AG09319 (cell line): ENCODE measurements at places on chromosomes 1 and 21.

DNA sequence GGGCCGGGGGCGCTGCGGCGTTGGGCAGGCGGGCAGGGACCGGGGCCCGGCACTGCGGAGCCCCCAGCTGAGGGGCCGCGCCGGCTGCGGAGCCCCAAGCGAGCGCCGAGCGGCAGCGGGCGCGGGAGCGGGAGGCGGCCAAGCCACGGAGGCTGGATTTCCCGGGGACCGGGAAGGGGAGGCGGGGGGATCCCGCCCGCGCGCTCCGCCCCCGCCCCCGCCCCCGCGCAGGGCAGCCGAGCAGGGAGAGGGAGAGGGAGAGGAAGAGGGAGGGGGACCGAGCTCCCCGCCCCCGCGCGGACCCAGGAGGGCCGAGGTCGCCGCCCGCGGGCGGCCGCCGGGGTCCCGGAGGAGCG is at the start of gene DLGAP3:
Gene DLGAP3 (minus strand): TSS at position 154 of the 356 bp plus-strand sequence. CDS start 24,267 bp downstream, outside the sequence.
- DNase-seq: no peak

DNA sequence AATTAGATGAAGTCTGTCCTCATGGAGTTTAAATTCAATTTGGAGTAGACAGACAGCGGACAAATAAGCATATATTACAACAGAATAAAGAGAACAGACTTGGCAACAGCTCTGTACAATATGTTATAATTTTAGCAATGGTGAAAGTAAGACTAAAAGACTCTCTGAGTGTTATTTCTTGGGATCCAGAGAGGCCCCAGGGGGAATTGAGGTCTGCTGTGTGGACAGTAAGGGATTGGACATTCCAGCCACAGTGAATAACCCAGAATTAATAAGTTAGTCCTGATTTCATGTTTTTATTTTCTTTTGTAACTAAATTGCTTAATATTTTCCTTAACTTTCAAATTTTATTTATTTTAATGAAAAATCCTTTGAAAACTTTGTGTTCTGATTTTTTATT is 101.7 kb downstream of the PATJ start:
- no peak for DNase-seq

GRCh38 chr1:96210054-96210453 is 511.5 kb upstream of the PTBP2 start:
- no peak for DNase-seq

DNA sequence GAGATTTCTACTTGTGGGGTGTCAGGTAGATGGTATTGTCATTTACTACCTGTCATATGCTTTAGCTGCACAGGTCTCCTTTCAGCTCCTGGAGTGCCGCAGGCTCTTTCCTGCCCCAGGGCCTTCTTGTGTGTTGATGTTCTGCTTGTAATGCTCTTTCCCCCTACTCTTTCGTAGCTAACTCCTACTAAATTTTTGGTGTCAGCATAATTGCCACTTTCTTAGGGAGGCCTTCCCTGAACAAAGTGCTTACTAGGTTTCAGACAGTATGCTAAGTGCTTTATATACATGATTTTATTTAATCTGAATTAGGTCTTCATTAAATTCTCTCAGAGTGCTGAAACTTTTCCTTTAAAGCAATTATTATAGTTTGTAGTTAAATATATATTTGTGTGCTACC is 4.8 kb upstream of the THEM4 start:
- no peak for DNase-seq

- no peak for DNase-seq
Observed at GRCh38 chr1:59856725-59857338, 42.1 kb downstream of the HOOK1 start.

DNA sequence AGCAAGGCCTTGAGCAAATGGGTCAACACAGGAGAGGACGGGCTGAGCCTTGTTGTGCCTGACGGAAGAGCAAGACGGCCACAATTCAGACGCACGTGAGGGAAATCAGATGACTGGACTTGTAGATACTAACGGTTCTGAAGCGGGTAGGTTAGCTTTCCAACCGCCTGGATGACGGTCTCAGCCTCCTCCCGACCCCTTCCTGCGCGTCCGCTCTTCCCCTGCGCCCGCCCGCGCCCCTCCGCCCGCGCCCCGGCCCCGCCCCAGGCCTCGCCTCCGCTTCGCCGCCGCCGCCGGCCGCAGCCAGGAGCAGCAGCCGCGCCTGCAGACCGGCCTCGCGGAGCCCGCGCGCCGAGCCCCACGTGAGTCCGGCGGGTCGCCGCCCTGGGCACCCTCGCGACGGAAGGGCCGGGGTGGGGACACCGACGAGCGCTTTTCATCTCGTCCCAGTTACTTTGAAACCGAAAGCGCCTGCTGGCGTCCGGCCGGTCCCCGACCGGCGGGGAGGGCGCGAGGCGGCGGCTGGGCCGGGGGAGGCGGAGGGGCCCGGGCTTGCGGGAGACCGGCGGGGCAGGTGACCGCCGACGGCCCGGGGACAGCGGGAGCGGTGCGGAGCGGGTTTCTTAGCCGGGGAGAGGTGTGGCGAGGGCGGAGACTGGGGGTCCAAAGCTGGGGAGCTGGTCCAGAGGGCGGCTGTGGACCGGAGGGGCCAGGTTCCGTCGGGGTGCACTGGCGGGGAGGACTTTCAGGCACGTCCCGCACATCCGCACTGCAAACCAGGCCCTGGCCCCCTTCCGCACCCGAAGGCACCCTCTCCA is at the start of gene TRAF5:
Gene TRAF5 (plus strand): TSS at position 306 of the 818 bp plus-strand sequence. CDS start 26,407 bp downstream, outside the sequence.
- DNase-seq: no peak

DNA sequence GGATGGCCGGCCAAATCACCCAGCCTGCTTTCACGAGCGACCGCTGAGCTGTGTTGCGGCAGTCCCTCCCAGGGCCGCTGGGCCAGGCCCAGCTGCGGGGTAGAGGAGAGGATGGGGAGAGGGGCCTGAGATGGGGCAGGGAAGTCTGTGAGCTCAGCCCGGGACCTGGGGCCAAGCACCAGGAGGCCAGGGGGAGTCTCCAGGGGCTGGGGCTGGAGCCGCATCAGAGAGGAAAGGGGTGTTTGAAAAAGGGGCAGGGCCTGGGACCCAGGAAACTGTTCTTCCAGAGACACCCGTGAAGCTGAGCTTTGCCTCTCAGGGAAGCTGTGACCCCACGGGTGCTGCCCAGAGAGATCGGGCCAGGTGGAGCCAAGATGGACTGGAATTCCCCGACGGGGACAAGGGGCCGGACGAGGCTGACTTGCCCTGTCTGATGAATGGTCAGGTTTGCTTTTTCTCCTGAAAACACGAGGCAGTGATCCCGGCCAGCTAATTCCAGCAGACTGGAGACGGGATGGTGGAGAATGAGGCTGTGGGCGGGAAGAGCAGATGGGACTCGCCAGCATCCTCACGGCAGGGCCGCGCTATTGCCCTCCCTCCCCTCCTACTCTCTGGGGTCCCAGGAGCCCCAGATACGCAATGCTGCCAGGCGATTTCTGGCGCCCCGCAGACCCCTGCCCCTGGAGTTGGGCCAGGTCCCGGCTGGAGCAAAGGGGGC is 40.3 kb upstream of the COL18A1 start:
- no peak for DNase-seq

DNA sequence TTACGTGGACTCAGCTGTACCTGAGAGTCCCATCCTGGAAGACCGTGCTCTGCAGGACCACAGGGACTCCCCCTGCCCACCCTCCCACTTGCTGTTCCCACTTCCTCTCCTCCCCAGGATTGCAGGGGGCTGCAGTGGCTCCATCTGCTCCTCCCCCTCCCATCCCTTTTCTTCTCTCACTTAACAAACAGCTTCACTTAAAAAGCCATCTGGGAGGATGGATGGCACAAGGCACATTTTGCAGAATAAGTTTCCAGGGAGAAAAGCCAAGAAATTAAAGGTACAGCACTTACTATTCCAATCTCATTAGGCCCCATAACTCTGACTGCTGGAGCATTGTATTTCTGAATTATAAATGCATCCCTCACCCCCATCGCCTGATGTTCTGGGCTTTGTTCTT is 458.7 kb downstream of the PTPRU start:
- DNase-seq: no peak

DNA sequence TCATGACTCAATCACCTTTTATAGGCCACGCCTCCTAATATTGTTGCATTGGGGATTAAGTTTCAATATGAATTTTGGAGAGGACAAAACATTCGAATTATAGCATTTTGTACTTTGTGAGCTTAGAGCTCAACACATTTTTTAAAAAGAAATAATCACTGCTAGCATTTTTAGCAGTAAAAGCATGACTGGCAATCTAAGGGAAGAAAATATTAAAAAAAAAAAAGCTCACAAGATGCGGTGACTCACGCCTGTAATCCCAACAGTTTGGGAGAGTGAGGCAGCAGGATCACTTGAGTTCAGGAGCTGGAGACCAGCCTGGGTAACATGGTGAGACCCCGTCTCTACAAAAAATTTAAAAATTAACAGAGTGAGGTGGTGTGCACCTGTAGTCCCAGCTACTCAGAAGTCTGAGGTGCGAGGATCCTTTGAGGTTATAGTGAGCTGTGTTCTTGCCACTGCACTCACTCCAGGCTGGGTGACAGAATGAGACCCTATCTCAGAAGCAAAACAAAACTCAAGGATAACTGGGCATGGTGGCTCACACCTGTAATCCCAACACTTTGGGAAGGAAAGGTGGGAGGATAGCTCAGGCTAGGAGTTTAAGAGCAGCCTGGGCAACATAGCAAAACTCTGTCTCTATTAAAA is 28.8 kb upstream of the DIPK1A start:
- DNase-seq: no peak

GRCh38 chr1:19402031-19402813 is 83.1 kb downstream of the CAPZB start:
- no peak for DNase-seq

DNA sequence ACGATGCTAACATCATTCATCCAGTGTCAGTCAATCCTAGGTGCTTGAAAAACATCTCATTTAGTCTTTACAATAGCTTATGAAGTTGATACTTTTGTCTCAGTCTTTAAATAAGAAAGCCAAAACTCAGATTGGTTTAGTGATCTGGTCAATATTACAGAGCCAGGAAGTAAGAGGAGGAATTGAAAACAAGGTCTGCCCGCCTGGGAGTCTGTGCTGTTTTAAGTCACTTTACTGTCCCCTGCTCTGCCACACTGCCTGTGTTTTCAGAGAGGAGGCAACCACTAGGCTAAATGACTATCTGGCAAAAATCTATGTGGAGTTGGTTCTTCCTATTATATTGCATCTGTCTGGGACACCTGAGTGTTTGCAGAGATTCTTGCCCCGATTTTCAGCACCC is 62.3 kb downstream of the ST6GALNAC3 start:
- no peak for DNase-seq

GRCh38 chr1:57551476-57551875 is 127.6 kb upstream of the DAB1 start:
- DNase-seq: no peak

DNA sequence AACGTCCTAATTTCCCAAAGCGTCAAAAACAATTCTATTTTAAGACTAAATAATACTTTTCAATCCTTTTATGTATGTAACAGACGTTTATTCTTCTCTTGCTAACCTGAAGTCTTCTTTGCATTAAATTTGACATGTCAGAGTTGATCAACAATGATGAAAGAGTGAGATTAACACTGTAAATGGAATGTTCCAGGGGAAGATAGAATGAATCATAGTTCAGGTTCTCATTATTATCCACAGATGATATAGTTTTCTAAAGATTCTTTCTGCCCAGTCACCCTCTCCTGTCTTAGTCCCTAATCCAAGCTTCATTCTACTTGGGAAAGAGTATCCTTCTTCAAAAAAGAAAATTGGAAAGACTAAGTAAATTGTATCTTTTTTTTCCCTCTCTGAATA is 38.9 kb downstream of the SDCCAG8 start:
- no peak for DNase-seq

DNA sequence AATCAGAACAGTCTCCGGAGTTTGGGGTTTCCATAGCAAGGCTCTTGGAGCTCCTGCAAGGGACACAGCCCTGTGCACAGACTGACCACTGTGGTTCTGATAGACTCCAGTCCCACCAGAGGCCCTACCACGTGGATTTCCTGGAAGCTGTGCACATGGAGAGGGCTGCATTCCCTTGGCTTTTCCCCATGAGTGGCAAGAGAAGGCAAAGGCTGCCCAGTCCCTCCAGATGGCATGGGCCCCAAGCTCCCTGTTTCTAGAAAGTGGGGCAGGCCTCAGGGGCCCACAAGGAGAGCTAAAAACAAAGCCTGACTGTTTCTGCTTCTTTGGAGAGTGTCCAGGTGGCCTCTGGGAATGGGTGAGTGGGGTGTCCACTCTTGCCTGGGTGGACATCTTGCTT is 87.5 kb downstream of the DDX20 start:
- DNase-seq: no peak

GRCh38 chr1:201329801-201330200 is 46.5 kb downstream of the PKP1 start:
- DNase-seq: no peak

- no peak for DNase-seq
Observed at GRCh38 chr1:159612211-159612885, 24.7 kb downstream of the APCS start.

GRCh38 chr1:80402625-80403024 is 1396.1 kb upstream of the ADGRL4 start:
- no peak for DNase-seq

GRCh38 chr1:1406101-1406820 is 832 bp downstream of the MRPL20 start:
- no peak for DNase-seq

GRCh38 chr1:234881893-234882771 is 246.5 kb downstream of the TOMM20 start:
- no peak for DNase-seq

DNA sequence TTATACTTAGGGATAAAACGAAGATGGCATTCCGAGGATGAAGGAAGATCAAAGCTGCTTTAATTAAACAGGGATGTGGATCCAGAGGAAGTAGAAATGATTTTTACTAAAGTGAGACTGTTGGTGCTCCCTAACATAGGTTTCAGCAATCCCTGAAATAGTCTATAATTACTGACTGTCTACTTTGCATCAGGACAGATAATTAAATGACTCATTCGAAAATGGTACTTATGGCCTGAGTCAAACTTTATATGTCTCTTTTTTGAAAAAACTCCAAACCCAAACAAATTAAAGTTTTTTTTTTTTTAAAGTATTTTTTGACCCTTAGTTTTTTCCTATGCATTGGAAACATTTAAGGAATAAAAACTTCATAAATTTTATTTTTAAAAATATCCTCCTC is 90.3 kb downstream of the LYST start:
- no peak for DNase-seq

DNA sequence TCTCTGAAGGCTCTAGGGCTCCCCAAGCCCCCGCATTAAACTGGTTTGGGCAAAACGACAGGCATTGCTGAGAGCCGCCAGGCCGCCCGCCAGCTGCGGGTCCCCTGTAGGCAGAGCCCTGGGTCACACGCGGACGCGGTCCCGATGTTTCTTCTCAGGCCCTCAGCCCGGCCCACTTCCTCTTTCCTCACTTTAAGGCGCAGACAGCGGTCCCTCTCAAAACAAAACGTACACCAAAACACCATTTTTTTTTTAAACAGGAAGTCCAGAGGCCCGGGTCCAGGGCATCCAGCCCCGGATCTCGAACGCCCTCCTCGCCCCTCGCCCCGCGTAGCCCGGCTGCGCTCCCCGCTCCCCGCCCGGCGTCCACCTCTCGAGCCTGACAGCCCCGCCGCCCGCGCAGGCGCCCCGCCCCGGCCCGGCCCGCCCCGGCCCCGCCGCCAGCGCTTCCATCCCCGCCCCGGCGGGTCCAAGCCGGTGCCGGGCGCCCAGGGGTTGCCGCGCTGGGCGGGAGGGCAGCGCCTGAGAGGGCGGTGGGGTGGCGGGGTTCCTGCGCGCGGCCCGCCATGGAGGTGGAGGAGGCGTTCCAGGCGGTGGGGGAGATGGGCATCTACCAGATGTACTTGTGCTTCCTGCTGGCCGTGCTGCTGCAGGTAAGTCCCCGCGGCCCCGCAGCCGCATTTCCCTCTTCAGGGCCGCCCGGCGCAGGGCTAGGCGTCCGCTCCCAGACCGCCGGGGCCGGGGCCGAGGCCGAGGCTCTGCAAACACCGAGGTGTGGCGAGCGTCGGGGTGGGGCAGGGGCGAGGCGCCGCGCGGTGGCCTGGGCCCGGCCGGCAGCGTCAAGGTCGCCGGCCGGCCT is at the start of gene SLC22A15:
Gene SLC22A15 (plus strand): TSS at position 452 of the 859 bp plus-strand sequence. CDS start 115 bp downstream, at position 567.
- peak; percentile 25 for DNase-seq
